NCI-H1092 (cell line): ENCODE measurements at places on chromosomes 5 and 9.

DNA sequence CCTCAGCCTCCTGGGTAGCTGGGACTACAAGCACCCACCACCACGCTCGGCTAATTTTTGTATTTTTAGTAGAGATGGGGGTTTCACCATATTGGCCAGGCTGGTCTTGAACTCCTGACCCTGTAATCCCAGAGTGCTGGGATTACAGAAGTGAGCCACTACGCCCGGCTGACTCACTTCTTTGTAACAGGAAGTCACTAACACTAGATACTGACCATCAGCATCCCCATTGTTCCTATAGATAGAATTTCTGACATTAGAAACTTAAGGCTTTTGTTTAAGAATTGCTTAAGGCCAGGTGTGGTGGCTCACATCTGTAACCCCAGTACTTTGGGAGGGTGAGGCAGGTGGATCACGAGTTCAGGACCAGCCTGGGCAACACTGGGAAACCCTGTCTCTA lies 42.2 kb downstream of the LEAP2 start:
- DNase-seq: no peak

GRCh38 chr5:154829589-154830218 lies 20.7 kb downstream of the FAXDC2 start:
- no peak for DNase-seq

GRCh38 chr5:161112371-161112770 lies 260.4 kb upstream of the ATP10B start:
- no peak for DNase-seq

DNA sequence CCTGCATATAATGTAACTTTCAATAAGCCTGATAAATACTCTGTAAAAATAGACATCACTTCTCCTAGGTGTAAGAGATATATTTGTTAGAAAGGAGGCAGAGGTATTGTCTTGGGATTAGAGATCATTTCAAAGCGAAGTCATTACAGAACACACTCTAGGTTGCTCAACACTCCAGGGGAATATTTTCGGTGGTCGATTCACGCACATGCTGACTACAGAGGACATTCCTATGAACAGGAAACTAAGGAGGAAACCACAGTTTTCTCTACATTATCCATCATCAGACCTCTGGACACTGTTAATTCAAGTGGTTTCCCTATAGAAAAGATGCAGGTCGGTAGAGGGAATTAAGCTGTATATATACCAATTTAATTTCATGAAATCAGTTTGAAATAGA lies 370.0 kb downstream of the NDUFS4 start:
- DNase-seq: no peak

DNA sequence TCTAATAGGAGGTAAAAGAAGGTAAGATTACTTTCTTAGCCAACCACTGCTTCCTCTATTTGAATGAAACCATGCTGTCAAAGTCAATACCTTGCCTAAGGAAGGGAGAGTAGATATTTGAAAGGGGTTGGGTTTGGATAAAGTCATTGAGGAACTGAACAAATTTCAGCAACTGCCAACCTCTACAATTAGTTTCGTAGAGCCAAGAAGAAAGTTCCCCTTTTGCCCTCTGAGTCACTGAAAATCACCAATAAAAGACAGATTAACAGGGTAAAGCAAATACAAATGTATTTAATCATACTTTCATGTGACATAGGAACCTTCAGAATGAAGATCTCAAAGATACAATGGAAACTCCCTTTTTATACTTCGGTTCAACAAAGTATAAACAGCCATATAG lies 615.7 kb downstream of the GABRG2 start:
- DNase-seq: no peak

GRCh38 chr5:130155345-130156011 lies 251.2 kb downstream of the CHSY3 start:
- DNase-seq: no peak

DNA sequence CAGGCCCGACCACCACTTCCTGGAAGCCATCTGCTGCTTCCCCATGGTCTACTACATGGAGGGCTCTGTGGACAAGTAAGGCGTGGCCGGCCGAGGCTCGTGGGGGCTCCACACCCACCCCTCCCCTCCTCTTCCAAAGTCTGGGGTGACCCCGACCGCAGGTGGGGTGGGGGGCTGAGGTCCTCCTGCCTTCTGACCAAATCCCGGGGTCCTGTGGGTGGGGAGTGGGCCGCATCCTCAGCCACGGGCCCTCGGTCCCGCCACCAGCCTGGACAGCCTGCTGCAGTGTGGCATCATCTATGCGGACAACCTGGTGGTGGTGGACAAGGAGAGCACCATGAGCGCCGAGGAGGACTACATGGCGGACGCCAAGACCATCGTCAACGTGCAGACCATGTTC lies 76.4 kb downstream of the KCNT1 start:
- DNase-seq: no peak

- DNase-seq: no peak
Observed at GRCh38 chr5:170923910-170924620, 62.2 kb downstream of the RANBP17 start.

DNA sequence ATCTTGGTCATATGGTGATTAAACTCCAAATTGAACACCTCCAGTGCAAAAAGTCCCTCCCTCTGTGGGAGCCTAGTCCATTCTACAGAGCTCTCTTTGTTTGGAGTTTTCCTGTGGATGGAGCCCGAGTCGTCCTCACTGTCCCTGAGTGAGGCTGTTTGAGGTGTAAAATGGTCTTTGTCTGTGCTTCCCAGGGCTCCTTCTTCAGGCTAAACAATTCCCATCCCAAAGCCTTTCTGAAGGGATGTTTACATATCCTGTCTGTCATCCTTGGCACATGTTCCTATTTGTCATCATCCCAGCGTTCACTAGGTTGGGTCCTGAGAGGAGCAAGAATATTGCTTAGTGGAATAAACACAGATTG lies 68.9 kb downstream of the COL27A1 start:
- DNase-seq: no peak

GRCh38 chr5:43634621-43635020 lies 31.6 kb downstream of the NNT start:
- no peak for DNase-seq

GRCh38 chr9:71941060-71941568 lies 29.7 kb downstream of the C9orf85 start:
- DNase-seq: no peak

DNA sequence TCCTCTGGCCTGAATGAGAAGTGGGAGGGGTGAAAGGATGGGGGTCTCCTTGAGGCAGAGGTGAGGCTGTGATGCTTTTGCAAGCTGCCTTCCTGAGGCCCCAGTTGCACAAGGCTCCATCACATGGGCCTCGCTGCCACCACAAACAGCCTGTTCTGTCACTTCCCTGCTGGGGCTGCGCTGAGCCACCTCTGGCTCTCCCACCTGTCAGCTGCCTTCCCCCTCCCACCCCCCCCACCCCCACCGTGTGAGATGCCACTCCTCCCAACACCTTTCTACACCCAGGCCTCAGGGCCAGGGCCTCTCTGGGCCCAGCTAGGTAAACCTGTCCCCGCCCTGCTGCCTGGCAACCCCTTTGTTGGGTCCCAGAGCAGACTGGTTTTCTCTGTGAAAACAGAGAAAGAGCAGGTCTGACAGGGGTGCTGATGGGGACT lies 4.5 kb upstream of the PDLIM4 start:
- no peak for DNase-seq

DNA sequence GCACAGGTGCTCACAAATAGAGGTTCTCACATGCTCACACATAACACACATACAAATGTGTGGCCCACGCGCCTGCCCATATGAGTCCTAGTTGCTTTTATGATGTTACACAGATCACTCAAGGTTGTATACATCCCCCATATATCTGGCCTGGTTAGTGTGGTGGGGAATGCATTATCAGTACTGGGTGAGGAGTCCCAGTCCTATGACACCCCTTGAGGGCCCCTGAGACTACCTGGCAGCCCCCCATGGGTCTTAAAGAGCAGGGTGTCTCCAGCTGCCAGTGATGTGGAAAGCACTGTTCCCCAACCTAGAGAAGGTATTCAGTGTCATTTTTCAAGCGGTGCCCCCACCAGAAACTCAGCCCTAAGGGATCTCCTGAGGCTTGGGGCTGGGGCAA lies 2.8 kb upstream of the HAND1 start:
- no peak for DNase-seq

- DNase-seq: no peak
Observed at GRCh38 chr9:117046666-117047327, 359.7 kb downstream of the TRIM32 start.

DNA sequence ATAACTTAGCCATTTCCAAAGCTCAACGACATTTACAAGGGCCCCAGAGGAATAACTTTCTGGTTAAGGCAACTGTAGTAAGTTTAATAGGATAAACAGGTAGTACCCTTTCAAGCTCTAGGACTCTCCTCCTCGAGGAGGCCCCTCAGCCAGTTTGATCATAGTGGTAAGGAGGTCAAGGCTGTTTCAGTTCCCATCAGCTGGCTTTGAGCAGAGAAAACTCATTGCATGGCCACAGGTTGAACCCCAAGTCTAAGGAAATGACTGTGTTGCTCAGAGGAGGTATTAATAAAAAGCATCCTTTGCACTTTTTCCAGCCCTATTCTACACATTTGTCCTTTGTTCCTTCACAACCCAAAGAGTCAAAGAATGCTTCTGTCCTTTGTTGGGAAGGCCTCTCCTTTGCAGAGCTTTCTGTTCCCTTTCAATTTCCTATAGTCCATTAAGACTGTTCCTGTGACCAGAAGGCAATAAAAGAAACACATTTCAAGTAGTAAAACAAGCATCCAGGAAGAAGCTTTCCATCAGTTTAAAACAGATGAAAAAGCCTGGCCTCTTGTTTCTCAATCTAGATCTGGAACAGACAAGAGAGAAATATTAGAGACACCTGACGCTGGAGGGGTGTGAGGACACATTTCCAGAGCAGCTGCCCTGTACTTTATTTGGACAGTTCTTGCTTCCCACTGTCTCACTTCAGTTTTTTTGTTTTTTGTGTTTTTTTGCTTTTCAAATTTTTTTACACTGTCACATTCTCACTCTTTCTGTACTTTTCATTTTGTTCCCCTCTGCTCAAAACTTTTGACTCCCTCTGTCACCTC lies 54.1 kb downstream of the PRRC1 start:
- DNase-seq: no peak
